ENCODE measurements at places on chromosomes 6 and 20.
A peak's percentile ranks its signal among the peaks of the same experiment; 100 is the strongest.

DNA sequence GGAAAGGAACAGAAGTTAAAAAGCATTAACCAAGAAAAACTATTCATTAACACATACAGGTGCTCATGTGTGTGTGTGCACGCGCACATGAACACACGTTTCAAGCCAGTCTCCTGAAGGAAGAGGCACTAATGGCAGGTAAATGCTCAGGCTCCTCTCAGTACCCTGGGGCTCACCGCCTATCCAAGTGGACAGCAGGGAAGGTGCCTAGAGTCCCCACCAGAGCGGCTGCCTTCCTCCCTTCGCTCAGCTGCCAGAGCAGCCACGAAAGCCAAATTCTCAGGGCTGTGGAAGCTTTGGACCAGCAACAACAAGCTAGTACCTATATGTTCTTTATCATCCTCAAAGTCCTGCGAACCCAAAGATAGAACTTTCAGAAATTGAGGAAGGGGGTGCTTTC, 42.6 kb downstream of the PLCG1 start:
- no peak for DNase-seq

DNA sequence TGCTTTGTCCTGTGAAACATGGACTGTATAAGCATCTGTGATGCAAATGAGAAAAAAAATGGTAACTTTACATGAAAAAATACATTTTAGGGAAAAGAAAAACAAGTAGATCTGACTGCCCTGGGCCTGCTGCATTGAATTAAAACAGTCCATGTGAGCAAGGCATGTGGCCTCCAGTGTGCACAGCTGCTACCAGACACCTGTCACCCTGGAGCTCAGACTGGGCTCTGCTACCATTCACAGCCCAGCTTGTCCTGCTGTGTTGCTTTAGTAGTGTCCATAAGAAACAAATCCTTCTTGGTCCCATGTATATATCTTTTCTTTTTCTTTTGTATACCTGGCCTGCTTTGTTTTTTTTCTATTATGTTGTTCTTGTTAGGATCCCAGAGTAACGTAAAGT, 315.9 kb downstream of the NKAIN2 start:
- no peak for DNase-seq

GRCh38 chr20:36472637-36473090, 68.7 kb upstream of the MYL9 start:
- DNase-seq = peak; percentile 70

DNA sequence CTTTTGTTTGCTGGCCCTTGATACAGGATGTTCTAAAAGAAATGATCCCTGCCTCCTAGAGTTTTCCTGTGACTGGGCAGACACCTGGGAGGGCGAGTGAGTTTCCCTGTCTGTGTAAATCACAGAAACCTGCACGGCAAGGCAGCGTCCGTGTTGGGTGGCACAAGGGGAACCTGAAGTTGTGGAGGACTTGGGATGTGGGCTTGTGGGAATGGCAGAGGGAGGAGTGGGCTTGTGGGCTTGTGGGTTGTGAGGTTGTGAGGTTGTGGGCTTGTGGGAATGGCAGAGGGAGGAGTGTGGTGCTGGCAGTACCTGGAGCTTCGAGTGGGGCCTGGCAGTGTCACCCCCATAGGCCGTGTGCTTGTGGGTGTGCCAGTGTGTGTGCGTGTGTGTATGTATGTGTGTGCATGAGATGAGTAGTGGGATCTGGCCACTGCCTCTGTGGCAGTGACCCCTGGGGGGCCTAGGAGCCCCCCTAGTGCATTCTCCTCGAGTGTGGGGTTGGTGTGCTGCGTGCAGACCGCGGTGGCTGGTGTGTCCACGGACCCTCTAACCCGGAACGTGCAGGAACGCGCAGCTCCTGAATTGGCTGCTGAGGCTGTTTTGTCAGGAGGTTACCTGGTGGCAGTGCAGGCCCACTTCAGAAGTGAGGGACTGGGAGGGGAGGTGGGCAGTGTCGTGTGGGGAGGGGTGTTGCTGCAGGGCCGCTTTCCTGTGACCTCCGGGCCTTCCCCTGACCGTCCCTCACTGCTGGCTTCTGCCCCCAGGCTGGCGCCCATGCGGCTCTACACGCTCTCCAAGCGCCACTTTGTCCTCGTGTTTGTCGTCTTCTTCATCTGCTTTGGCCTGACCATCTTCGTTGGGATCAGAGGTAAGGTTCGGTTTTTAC, 13.0 kb downstream of the TMEM181 start:
- no peak for DNase-seq

DNA sequence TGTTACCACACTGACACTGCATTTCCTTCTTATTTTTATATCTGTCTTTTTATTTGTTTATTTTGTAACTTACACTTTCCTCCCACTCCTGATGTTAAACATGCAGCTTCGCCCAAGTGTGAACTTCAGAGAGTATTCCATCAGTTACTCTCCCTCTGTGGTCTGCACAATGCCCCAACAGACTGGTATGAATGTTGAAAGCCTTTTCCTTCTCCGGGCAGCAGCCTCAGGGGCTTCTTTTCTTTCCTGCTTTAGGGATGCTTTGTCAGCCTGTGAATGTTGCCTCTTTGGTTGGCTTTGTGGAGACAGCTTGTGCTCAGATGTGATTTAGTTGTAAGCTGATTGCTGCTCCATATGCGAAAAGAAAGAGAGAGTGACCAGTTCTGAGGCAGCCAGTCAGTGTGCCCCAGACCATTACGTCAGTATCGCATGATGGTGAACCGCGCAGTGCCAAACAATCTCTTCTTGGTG, 44.0 kb downstream of the SMPDL3A start:
- no peak for DNase-seq

- DNase-seq = no peak
Observed at GRCh38 chr20:53148771-53149147, 176.6 kb downstream of the TSHZ2 start.

DNA sequence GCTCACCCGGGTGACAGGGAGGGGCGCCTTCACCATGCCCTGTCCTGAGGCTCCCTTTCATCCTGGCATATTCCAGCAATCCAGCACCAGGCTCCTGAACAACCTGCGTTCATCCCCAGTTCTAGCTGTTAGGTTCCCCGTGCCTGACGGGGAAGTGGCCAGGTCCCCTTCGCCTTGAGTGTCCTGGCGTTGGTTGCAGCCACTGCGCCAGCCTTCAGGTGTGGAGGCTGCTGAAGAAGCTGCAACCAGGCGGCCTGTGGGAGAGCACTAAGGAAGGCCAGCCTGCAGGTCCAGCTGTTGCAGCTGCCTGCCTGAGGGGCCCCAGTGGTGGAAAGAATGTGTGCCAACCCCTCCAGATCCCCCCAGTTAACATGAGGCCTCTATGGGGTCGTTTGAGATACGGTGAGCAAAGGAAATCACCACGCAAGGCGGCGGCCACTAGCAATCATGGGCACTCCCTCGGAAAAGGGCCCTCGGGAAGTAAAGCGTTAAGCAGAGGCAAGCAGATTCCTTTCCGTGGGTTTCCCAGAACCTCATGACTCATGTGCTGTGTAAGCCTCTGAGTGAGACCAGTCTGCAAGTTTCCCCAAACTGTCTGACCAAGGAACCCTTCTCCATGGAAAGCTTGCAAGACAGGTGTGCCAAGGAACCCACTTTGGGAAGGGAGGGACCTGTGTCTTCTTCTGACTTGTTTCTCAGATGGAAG, 320.8 kb downstream of the TAF4 start:
- no peak for DNase-seq

- no peak for DNase-seq
Observed at GRCh38 chr6:6940031-6941025, 167.4 kb upstream of the RREB1 start.

DNA sequence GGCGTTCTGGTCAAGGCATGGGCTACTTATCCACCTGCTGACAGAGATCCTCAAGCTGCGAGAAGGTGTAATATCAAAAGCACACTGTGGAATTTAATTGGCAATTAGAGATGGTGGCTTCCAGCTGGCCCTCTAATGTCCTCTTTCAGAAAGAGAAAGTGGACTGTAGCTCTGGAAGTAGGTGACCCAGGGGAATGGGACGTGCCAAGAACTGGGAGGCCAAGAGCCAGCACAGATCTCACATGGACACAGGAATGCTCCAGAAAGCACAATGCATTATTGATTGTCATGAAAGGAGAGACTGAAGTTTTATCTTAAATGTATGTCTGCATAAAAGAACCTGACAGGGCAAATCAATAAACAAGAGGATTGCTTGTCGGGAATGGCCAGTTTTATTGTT, 198.6 kb upstream of the CDH4 start:
- no peak for DNase-seq

- peak; percentile 38 for DNase-seq
Observed at GRCh38 chr6:168362276-168362990, 42.9 kb upstream of the DACT2 start.

- DNase-seq = no peak
Observed at GRCh38 chr6:20664250-20664649, 130.0 kb downstream of the CDKAL1 start.

DNA sequence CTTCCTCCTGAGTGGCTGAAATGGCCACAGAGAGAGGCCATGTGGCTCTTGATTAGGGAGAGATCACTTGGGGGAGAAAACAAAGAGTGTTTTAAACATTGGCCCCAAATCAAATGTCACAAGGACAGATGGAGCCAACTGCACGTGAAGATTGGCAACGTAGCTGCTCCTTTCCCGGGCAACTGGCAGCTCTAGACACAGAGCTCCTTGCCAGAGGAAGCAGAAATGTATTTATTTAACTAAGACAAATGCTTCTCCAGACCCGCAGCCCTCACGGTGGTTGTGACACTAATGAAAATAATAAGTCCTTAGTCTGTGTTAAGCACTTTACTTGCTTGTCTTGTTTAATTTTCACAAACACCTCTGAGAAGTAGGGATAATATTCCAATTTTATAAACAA, 49.6 kb upstream of the DSN1 start:
- DNase-seq = no peak

- no peak for DNase-seq
Observed at GRCh38 chr20:58431134-58431533, 42.1 kb downstream of the VAPB start.

- DNase-seq = no peak
Observed at GRCh38 chr6:22526736-22527135, 42.6 kb upstream of the HDGFL1 start.

- DNase-seq = peak; percentile 68
Observed at GRCh38 chr20:62370115-62370806, 3.1 kb upstream of the LAMA5 start.

- DNase-seq = no peak
Observed at GRCh38 chr6:109961611-109962041, 16.5 kb upstream of the GPR6 start.

DNA sequence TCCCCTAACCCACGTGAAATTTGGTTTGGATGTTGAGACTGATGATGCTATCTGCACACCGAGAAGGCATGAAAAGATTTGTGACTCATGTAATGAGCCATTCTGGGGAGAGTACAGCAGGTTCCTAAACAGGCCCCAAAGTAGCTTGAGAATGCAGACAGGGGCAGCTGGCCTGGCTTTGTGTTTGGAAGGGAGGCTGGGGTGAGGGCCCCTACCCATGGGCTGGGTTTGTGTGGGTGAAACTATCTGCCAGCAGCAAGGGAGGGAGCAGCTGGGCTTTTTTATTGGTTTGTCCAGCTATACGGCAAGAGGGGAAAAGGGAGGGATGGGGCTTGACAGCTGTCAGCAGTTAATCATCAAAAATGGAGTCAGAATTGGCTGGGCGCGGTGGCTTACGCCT, 87.0 kb upstream of the RNF24 start:
- no peak for DNase-seq

DNA sequence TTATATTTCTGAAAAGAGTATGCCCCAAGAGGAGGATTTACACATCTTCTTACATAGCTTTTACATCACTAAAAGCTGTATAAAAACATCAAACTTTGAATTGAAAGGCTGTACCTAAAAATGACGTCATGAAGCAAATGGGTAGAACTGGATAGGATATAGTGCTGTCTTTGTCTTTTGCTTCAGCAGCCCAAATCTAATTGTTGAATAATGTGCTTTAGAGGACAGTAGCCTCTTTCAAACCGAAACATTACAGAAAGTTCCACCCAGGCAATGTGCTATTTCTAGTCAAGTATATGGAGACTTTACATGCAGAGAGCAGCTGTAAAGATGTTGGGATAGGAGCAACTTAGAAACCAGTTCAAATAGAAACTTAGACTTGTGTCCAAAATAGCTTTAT, 51.9 kb downstream of the ADGRG6 start:
- no peak for DNase-seq

- no peak for DNase-seq
Observed at GRCh38 chr6:21450149-21450548, 143.4 kb upstream of the SOX4 start.

DNA sequence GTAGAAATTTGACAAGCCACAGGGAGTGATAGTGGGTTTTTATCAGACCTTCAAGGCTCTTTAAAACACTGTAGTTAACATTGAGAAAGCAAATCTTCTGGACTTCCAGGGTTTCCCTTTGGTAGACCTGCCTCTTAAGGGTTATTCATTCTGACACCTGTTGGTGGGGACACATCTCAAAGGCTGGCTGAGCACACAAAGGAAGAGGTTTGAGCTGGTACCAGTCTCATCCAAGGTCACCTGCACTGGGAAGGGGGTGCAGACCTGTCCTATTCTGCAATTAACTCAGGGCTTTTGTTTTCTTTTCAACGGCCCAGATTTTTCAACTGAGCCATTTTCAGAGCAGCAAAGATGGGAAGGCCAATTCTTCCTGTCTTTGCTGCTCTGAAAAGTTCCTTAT, 45.6 kb downstream of the EDN1 start:
- DNase-seq = no peak

DNA sequence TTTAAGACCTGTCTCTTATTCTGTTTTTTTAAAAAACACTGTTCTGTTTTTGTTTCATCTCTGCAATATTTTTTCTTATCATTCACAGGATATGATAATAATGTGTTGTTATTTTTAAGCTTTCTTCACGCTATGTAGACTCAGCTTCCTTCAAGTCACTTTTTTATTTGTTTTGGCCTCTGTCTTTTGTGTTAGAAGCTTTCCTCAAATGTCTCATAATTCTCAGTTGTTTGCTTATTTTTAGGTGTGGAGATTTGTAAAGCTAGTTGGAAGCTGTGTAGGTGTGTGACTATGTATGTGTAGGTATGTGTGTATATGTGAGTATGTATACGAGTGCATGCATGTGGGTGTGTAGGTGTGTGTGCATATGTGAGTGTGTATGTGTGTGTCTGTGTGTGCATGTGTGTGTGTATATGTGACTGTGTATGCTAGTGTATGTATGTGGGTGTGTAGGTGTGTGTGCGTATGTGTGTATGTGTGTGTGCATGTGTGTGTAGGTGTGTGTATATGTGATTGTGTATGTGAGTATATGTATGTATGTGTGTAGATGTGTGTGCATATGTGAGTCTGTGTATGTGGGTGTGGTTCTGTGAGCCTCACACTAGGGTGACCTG, 16.3 kb upstream of the VEGFA start:
- peak; percentile 2 for DNase-seq

- DNase-seq = no peak
Observed at GRCh38 chr6:6529275-6529674, 59.2 kb upstream of the LY86 start.

- DNase-seq = no peak
Observed at GRCh38 chr6:121187833-121188200, 146.5 kb downstream of the TBC1D32 start.

All from activated effector memory CD4-positive, alpha-beta T cell treated with anti-CD3 and anti-CD28 coated beads, Interleukin-2, amount 50 U/mL, for 16 hours (primary cell).